ENCODE measurements at places on chromosomes 7 and 10.

DNA sequence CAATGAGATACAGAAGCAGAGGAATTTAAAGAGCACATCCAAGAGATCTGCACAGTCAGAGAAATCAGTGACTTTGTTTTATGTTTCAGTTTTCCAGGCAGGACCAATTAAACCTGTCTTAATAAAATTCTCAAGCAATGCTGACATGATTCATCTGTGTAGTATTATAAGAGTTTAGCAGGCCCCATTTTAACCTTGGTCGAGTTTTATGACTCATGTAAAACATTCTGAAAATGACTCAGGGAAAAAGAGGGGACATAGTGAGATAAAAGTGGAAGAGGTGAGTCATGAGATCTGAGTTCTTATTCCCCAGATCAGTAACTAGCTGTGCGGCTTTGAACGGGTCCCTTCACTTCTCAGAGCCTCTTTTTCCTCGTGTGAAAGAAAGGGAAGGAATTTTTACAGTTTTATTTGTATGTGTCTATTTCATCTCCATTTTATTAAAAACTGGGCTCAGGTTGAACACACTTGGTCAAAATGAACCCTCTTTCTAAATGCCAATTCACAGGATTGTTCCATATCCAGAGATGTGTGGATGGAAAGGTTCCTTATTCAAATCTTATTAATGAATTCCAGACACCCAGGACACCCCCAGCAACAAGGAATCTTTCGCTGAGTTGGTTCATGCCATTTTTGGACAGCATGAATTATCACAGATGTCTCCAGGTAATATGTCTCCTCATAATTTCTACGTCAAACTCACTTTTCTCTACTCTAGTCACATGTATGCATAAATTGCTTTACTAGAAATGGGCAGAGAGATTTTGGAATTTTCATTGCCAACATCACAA is 143.2 kb downstream of the JAZF1 start:
- DNase-seq, result peak; percentile 95

DNA sequence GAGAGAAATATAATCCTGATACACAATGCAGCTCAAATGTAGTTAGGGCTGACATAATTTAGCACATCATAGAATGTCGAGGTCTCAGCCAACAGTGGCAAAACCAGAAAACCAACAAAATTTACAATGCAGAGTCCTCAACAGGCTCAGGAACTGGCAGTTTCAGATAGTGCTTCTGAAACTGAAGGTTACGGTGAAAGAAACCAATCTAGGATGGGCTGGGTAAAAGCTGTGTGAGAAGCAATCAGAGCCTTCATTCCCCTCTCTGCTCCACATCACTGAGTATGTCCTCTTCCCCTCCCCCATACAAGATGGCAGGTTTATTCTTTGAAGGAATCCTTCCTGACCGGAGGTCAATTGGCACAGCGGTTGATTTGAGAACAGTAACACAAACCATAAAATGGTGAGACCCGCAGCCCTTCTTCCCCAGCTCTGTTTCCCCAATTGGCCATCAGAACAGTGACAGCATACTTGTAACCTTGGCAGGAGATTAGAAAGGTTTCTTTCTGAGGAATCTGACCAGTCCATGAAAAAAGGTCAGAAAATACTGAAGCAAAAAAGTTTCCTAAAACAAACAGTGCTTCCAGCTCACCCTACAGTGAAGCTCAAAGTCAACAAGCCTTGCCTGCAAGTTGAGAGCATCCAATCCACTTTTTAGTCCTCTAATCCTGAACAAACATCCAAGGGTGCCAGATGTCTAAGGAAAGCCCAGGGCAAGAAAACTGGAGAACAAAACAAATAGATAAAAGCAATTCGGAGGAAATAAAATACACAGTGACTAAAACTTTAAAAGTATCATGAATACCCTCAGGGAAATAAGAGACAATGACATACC is 53.9 kb upstream of the IL6 start:
- no peak for DNase-seq

- no peak for DNase-seq
Observed at GRCh38 chr10:11298116-11298515, 280.4 kb downstream of the CELF2 start.

DNA sequence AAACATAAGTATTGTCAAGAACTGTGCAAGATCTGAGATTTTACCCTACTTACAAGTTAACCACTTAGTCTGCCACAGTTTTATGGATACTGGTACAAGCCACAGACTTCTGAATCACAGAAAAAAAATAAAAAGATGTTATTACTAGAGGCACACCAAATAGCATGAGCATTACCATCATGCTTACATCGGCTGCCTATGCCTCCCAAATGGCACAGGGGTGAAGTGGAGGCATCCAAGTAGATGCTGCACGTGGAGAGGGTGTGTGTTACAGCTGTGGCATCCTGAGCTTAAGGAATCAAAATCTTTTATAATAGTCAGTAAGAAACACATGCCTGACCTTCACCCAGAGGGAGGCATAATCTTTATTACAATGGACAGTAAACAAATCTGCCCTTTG is 207.8 kb downstream of the TFEC start:
- no peak for DNase-seq

DNA sequence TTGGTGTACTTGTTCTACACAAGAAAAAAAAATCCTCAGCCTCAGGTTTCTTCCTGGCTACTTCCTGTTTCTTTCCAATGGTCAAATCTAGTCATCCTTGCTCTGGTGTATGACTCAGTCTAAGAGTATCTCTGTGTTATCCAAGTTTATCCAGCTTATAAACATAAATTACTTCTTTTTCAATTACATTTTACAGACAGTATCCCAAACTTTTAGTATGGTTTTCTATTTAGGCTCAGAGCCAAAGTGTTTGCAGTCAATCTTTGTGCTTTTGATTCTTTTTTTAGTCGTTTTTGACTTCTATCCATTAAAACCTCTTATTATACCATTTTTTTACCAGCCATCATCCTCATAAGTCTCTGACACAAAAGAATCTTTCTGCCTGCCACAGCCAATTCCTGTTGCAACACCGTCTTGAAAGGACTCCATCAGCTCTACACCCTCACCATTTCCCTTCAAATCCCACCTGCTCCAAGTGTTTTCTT is 294.6 kb downstream of the PTEN start:
- DNase-seq, result peak; percentile 73

DNA sequence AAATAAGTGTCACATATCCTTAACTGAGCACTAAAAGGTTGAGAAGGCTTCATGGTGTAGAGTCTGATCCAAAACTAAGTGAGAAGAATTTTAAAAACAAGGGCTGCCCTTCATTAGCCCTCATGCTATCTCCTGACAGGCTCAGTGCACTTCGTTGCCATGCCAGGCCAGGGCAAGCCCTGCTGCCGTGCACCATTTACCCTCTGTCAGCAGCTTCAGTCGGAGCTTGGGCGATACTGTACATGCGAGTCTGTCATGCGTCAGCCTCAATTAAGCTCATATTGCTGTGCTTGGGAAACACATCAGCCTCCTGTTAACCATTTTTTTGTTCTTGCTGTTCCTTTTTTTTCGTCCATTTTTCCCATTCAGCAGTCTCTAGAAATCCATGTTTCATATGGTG is 166.6 kb downstream of the VTI1A start:
- DNase-seq, result no peak

DNA sequence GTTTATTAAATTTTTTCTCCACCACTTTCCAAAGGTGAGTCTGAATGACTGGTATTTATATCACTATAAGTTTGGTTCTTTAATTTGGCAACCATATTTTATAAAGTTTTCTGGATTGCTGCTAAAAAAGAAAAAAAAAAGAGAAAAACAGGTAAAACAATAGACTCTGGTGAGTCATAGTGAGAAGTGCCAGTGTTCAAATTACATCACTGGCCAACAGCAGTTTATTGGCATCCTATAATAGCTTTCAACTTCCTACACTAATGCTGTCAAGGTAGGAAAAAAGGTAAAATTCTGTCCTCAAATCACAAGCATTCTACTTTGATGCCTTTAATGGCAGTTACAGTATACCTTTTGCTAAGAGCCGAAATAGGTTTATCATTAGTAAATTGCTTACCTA is 808.8 kb downstream of the GRM8 start:
- no peak for DNase-seq

- DNase-seq, result no peak
Observed at GRCh38 chr10:80769700-80770160, 232.0 kb downstream of the SH2D4B start.

DNA sequence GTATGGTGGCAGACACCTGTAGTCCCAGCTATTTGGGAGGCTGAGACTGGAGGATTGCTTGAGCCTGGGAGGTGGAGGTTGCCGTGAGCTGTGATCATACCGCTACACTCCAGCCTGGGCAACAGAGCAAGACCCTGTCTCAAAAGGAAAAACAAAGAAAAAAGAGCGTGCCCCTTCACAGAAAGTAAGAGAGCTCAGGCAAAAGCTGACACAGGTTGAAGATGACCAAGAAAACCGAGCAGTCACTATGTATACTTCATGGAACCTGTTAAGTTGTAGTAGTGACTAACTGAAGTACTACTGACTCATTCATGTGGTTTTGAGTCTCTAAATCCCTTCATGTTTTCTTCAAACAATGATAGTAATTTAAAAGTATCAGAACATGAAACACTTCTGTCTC is 1.2 kb upstream of the PRRT4 start:
- DNase-seq, result peak; percentile 26

DNA sequence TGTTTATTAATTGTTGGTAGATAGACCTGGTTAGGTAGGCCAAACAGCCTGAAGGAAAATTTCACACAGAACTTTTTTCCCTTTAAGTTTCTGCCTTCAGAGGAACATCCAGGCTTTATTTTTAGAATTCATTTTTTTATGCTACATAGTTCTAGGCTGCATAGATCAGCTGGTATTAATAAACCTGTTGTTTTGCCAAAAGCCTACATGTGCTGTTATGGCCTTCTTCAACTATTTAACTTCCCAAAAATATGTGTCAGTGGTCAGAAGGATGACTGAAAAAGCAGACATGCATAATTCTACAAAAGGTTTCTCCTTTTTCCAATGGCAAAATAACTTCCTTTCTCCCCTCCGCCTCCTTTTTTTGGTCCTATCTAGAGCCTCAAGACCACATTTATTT is 303.0 kb upstream of the DKK1 start:
- DNase-seq, result no peak

DNA sequence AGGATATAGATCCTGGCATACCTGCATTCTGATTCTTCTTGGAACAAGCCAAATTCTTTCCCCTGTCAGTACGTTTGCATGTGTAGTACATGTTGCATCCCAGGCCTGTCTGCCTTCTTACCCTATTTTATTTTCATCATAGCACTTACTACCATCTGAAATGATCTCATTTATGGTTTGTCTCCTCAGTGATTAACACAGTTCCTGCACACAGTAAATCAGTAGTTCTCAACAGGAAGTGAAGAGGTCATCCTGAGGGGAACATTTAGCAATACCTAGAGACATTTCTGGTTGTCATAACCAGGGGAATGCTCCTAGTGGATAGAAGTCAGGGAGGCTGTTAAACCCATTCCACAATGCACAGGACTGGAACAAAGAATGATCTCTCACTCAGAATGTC is 38.2 kb upstream of the SLC26A4 start:
- peak; percentile 81 for DNase-seq

DNA sequence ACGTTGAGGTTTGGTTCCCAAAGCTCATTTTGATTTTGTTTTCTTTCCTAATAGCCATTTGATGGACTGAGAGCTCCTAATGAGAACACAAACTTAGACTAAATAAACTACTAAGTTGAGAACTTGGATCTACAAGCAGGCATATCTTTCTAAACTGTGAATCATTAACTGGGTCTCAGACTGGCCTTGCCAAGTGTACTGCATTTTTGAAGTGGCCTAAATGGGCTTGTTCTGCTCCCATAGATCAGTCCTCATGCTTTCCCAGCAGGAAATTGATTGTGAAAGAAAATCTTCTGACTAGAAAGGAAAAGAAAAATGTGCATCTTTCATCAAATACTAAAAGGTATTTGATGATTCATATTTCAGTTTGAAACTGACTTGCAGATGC is 46.7 kb upstream of the RBM33 start:
- DNase-seq, result no peak
